ENCODE measurements at places on chromosomes 11 and 22.

DNA sequence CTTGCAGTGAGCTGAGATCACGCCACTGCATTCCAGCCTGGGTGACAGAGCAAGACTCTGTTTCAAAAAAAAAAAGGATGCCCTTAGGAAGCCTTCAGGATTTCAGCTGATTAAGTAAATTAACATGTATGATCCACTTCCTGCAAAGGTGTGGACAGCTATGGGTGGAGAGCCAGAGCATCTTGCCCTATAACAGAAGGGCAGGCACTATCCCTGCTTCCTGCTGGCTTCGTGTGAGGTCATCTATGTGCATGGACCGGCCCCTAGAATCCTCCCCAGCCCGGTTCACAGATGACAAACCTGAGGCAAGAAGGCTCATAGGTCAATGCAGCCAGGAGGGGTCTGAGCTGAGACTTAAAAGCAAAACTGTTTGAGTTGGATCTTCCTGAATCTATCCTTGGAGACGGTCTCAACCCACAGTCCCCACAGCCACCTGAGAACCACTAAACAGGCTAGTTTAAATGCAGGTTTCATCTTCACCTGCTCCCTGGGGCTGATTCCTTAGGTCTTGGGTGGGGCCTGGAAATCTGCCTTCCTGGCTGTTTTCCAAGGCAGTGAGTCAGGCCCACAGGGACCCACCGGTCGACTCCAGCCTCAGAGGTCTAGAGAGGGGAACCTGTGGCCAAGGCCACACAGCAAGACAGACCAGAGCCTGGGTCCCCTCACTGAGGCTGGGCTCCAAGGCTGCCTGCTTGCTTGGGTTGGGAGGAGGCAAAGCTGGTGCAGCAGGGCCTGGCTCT lies 55.2 kb upstream of the MPEG1 start:
- H3K36me3 ChIP-seq: no peaks in the 10 kb centered on the region
- H3K27me3 ChIP-seq: no peaks in the 10 kb centered on the region
- no peak overlapping the region for H3K27ac ChIP-seq
- DNase-seq: no peak
- peaks cover 9% of the 10 kb centered on the region for H3K4me1 ChIP-seq

GRCh38 chr11:77176996-77177395 lies 49.0 kb downstream of the MYO7A start:
- no peak for DNase-seq
- H3K27ac ChIP-seq: no peak overlapping the region
- no peaks in the 10 kb centered on the region for H3K36me3 ChIP-seq
- H3K27me3 ChIP-seq: no peaks in the 10 kb centered on the region
- no peak overlapping the region for H3K4me3 ChIP-seq

DNA sequence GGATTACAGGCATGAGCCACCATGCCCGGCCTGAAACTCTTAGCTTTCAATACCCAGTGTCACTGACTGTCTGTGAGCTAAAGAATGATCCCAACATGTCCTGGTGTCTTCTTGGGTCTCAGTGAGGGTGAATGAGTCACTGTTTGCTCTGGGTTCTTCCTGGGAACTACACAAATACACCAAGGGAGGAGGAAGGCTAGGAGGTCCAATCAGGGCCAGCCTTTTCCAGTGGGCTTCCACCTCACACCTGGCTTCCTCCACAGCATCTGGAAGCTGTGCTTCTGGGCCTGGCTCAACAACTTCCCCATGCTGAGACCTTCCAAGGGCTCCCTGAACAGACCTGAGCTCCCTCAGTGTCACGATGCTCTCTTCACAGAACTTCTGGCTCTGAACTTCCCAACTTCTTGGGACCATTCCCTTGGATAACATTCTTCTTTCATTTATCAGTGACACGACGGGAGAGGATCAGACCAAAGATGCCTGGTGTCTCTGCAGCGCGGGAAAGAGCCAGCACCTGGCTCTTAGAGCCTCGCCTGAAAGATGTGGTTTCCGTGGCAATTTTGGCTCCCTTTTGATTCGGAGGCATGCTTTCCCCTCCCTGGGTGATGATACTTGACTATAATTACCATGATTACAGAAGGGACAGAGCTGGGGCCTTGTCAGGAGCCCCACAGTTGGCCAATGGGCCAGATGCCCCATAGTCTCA lies 22.3 kb upstream of the CHRM4 start:
- H3K4me1 ChIP-seq: peaks cover 12% of the 10 kb centered on the region
- peaks cover 8% of the 10 kb centered on the region for H3K36me3 ChIP-seq

GRCh38 chr11:115155320-115155719 lies 348.9 kb downstream of the CADM1 start:
- no peak overlapping the region for H3K4me3 ChIP-seq
- peaks cover 3% of the 10 kb centered on the region for H3K27me3 ChIP-seq
- H3K27ac ChIP-seq: no peak overlapping the region
- no peaks in the 10 kb centered on the region for H3K36me3 ChIP-seq
- H3K4me1 ChIP-seq: peaks cover 3% of the 10 kb centered on the region
- no peak for DNase-seq

GRCh38 chr22:46795845-46796565 lies 33.6 kb downstream of the TBC1D22A start:
- peaks cover 24% of the 10 kb centered on the region for H3K4me1 ChIP-seq
- no peak overlapping the region for H3K27ac ChIP-seq
- peaks cover 24% of the 10 kb centered on the region for H3K36me3 ChIP-seq
- DNase-seq: no peak
- no peaks in the 10 kb centered on the region for H3K27me3 ChIP-seq

- peaks cover 67% of the 10 kb centered on the region for H3K4me1 ChIP-seq
- no peak for DNase-seq
- no peak overlapping the region for H3K27ac ChIP-seq
- H3K4me3 ChIP-seq: no peak overlapping the region
- H3K27me3 ChIP-seq: no peaks in the 10 kb centered on the region
These were observed 112.7 kb upstream of the OR4B1 start for GRCh38 chr11:48103621-48104567.

DNA sequence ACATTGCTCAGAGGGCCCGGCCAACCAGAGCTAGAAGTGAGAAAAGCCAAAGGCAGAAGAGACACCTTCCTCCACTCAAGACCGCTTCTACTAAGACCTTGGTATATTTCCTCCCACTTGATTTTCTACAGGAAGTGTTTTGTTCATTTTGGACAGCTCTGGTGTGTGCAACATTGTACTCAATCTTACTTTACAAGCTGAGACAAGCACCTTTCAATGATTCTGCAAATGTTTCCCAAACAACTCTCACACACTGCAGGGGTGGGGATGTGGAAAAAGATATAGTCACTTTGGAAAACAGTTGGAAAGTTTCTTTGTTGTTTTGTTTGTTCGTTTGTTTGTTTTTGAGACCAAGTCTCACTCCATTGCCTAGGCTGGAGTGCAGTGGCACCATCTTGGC lies 15.7 kb downstream of the MYO18B start:
- no peak for DNase-seq
- H3K27me3 ChIP-seq: no peaks in the 10 kb centered on the region
- no peak overlapping the region for H3K27ac ChIP-seq
- no peak overlapping the region for H3K4me3 ChIP-seq
- H3K4me1 ChIP-seq: no peaks in the 10 kb centered on the region

GRCh38 chr22:23053051-23053707 lies 17.1 kb upstream of the GNAZ start:
- H3K27ac ChIP-seq: no peak overlapping the region
- H3K4me3 ChIP-seq: no peak overlapping the region
- H3K4me1 ChIP-seq: no peaks in the 10 kb centered on the region
- peaks cover 21% of the 10 kb centered on the region for H3K27me3 ChIP-seq
- H3K36me3 ChIP-seq: no peaks in the 10 kb centered on the region

GRCh38 chr11:121494355-121495099 lies 41.8 kb upstream of the SORL1-AS1 start:
- H3K36me3 ChIP-seq: peaks cover 49% of the 10 kb centered on the region
- peak overlapping the region; percentile 79 for H3K27ac ChIP-seq
- H3K4me1 ChIP-seq: peaks cover 57% of the 10 kb centered on the region

GRCh38 chr22:37045958-37046357 lies 5.6 kb upstream of the KCTD17 start:
- H3K36me3 ChIP-seq: no peaks in the 10 kb centered on the region
- H3K4me3 ChIP-seq: no peak overlapping the region
- no peaks in the 10 kb centered on the region for H3K27me3 ChIP-seq
- DNase-seq: peak; percentile 19

DNA sequence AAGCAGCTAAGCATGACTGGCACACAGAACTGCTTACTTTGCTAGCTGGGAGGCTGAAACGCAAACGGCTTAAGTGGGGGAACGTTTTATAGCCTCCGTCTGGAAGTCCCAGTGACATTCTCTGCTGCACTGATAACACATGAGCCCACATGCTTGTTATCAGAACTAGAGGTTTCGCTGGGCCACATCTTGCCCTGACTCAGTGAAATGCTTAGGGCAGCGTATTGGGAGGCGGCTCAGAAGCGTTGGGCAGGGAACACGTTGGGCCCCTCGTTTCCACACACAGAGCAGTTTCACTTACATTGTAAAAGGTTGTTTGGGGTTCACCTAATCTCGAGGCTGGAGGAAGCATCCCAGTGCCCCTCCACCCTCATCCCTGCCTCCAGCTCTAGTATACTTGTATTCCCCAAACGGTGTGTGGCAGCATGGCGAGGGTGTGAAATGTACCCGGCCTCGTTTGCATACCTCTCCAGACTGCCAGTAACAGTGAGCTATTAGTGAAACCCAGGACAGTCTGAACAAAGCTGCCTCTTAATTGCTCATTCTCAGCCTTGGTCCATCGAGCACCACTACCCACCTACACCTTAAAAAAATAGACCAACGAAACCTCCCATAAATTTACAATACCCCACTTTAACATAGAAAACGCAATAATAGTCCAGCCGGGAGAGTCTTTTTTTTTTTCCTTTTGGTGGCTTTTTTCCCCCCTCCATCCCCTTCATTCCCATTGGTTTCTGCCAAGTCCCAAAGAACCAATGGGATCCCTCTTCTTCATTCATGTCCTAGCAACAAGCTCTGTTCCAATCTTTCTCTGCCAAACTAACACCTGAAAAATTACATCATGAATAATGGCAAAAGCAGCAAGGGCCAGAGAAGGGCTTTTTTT lies 218.8 kb upstream of the SORL1-AS1 start:
- H3K36me3 ChIP-seq: no peaks in the 10 kb centered on the region
- H3K4me1 ChIP-seq: no peaks in the 10 kb centered on the region
- no peak overlapping the region for H3K4me3 ChIP-seq
- no peaks in the 10 kb centered on the region for H3K27me3 ChIP-seq
- no peak overlapping the region for H3K27ac ChIP-seq
